NCI-H1417 (cell line): ENCODE measurements at places on chromosomes 1 and 21.

- DNase-seq, result no peak
Observed at GRCh38 chr1:220176540-220176939, 82.6 kb downstream of the IARS2 start.

DNA sequence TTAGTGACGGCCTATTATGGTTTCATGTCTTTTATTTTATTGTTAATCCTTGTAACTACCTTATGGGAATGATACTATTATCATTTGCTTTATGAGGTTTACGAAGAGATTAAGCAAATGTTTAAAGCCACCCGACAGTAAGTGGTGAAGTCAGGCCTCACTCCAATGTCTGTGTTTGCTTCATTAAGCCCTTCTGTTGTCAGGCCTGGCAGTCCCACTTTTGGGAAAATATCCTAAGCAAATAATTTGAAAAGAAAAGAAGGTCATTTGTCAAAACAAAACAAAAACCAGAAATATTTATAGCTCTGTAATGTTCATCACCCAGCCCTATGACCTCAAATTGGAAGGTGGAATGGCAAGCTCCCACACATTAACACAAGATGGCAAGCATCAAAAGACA lies 40.7 kb upstream of the USP24 start:
- no peak for DNase-seq

DNA sequence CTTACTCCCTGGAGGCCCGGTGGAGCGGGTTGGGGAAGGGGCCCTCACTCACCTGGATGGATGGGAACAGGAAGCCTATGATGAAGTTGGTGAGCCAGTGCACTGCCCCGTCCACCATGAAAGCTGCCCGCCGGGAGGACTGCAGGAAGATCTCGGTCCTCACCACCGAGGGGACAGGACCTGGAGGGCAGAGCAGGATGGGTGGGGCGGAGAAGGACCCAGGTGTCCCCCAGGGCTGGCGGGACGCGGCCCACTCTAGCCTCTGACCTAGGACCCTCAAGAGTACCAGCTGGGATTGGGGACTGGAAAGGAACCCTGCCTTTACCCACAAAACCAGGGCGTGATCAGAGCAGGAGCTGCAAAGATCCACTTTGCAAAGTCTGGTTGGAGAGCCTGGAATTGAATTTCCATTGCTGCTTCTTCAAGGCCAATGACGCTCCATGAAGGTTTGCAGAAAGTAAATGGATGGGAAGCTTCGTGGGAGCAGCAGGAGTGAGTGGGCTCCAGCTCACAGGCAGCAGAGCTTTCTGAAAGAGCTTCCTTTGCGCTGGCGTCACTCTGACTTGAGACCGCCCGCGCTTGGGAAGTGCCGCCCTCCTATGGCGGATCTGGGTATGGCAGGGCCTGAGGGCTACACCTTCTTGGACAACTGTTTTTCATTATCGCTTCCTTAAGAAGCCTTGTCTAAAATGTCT lies 21.4 kb downstream of the SLC2A7 start:
- peak; percentile 77 for DNase-seq

- DNase-seq, result peak; percentile 62
Observed at GRCh38 chr1:48536477-48536876, 64.5 kb upstream of the SPATA6 start.
